ENCODE measurements at places on chromosomes 5 and 9.

- no peak for DNase-seq
Observed at GRCh38 chr5:164233791-164234190, 728.4 kb downstream of the MAT2B start.

GRCh38 chr9:19748278-19749126 is 40.3 kb downstream of the SLC24A2 start:
- no peak for DNase-seq

- DNase-seq: no peak
Observed at GRCh38 chr5:12230659-12231058, 326.4 kb upstream of the CTNND2 start.

DNA sequence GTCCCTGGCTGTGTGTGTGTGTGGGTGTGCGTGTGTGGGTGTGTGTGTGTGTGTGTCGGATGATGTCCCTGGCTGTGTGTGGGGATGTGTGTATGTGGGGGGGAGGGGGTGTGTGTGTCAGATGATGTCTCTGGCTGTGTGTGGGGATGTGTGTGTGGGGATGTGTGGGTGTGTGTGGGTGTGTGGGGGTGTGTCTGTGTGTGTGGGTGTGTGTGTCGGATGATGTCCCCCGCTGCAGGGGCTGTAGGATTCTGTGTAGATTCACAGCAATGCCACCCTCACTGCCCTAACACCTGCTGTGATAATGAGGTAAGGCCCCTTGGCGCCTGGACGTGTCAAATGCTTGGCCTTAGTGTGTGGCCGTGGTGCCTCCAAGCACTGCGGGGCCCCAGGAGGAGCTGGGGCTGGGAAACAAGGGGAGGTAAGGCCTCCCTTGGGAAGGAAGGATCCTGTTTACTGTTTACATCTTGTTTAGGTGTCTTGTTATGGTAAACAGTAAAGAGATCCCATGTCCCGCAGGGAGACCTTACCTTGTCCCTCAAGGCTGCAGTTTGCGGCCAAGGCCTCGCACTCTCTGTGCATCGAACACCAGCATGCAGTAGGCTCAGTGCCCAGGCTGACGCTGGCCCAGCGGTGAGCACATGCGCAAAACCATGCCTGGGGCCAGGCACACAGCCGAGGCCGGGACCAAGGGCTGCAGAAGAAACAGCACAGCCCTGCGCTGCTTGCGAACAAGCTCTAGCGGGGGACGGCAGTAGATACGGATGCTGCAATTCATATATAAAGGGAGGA is 24.1 kb downstream of the AHRR start:
- DNase-seq: no peak

- no peak for DNase-seq
Observed at GRCh38 chr5:151570058-151570457, 21.1 kb downstream of the FAT2 start.

DNA sequence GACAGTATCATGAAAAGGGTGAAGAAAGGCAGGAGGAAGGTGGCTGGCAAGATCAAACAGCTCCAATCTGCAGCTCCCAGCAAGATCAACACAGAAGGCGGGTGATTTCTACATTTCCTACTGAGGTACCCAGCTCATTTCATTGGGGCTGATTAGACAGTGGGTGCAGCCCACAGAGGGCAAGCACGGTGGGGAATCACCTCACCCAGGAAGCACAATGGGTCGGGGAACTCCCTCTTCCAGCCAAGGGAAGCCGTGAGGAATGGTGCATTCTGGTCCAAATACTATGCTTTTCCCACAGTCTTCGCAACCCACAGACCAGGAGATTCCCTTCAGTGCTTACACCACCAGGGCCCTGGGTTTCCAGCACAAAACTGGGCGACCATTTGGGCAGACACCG is 66.8 kb downstream of the CAMSAP1 start:
- no peak for DNase-seq

GRCh38 chr9:28502189-28502588 is 928.9 kb upstream of the C9orf72 start:
- DNase-seq: no peak

GRCh38 chr9:78321505-78321904 is 24.6 kb downstream of the PSAT1 start:
- no peak for DNase-seq

DNA sequence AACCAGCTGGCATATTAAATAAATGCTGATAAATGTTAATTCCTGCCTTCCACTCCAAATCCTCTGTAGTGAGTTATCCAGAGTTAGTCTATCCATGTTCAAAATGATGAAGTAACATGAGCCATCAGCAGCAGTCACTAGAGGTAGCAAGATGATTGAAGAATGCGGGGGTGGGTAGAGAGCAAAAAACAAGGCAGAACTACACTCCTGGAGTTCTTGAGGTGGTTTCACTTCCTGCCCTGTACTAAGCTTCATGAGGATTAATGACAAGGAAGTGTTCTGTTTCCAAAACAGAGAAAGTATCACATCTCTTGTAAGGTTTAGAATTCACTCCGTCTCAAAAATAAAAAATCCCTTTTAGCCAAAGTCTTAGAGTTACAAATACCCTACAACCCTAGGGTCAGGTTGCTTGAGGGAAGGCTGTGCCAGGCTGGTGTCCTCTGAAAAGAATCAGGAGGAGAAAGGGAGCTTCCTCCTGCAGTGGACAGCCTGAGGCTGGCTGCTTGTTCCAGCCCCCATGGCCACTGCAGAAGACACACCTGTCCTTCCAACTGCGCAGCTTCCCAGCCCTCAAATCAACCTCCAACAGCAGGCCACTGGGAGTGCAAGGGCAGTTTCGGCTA is 180.2 kb downstream of the DENND1A start:
- no peak for DNase-seq

DNA sequence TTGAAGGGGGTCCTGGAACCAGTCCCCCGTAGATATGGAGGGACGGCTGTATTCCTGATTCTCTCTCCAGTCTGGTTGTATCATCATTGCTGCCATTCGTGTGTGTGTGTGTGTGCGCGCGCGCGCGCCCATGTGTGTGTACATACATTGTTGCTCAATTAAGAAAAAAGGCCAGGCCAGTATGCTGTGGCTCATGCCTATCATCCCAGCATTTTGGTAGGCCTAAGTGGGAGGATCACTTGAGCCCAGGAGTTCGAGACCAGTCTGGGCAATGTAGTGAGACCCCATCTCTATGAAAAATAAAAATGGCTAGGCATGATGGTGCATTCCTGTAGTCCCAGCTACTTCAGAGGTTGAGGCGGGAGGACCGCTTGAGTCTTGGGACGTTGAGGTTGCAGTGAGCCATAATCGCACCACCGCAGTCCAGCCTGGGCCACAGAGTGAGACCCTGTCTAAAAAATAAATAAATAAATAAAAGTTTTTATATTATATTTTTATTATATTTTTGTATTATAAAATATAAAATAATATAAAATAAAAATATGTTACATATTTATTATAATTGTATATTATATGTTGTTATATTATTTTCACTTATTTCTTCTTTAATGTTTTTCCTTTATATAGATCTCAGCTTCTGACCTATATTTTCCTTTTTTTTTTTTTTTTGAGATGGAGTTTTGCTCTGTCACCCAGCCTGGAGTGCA is 53.2 kb downstream of the SPIN1 start:
- no peak for DNase-seq

- DNase-seq: no peak
Observed at GRCh38 chr9:131233556-131233955, 42.8 kb downstream of the FAM78A start.

DNA sequence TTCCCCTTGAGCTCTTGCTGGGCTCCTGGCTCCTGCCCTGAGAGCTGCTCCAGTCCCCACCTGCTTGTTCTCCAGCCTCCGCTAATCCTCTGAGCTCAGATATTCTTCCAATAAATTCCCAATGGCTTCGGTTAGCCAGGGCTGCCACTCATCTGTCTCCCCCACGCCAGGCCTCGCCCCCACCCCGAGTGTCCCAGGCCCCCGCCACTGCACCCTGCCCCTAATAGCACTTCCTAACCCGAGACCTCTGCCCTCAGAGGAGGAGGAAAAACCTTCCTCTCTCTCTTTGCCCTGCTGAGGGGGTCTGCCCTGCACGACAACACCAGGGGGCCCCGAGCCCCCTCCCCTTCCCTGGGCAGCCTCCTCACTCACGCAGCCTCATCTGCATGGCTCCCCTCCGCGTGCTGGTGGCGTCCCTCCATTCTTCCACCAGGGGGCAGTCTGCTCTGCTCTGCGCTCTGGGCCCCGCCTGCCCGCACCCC is 5.4 kb upstream of the LCN15 start:
- DNase-seq: no peak

GRCh38 chr9:134214386-134214765 is 50.0 kb upstream of the RNU6ATAC start:
- no peak for DNase-seq

GRCh38 chr5:90557391-90557790 is 1.2 kb upstream of the ADGRV1 start:
- no peak for DNase-seq

DNA sequence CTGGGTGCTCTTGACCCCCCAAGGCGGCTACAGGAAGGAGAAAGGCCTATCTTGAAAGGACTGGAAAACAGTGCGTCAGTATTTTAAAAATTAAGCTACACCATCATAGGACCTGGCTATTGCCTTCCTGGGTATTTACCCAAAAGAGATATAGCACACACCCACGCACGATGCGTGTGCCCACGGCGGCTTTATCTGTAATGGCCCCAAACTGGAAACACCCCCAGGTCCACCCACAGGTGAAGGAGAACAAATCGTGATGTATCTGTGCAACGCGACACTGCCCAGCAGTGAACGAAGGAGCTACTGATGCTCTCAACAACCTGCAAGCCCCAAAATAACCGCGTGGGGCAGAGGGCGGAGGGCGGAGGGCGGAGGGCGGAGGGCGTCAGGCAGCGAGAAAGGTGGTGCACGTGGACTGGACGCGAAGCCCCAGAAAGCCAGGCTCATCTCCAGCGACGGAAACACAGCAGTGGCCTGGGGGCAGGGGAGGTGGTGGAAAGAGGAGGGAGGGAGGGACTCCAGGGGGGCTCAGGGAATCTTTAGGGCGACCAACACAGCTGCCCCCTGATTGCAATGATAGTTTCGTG is 12.4 kb upstream of the PTGDS start:
- DNase-seq: no peak

GRCh38 chr5:54876-55569 is 36.9 kb upstream of the PLEKHG4B start:
- no peak for DNase-seq

DNA sequence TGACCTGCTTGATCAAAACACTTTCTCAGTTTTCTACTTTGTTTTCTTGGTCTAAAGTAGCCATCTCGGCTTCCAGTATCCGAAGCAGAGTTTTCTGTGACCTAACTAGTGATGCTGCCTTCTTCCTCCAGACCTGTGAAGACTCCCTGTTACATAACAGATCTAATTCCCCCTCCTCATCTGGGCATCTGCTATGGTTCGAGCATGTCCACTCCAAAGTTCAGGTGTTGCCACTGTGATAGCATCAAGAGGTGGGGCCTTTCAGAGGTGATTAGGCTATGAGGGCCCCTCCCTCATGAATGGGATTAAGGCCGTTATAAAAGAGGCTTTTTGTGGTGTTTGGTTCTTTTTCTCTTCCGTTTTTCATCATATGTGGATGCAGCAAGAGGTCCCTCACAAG is 20.3 kb downstream of the TTC23L start:
- DNase-seq: no peak

DNA sequence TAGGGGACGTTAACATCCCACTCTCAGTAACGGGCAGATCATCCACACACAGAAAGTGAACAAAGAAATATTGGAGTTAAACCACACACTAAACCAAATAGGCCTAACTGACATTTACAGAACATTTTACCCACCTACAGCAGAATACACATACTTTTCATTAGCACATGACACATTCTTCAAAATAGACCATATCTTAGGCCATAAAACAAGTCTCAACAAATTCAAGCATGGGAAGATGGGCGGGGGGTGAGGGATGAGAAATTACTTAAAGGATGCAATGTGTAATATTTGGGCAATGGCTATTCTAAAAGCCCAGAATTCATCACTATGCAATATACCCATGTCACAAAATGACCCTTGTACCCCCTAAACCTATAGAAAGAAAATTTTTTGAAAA is 226.2 kb downstream of the ATPSCKMT start:
- no peak for DNase-seq

- no peak for DNase-seq
Observed at GRCh38 chr5:2530609-2531008, 220.9 kb downstream of the IRX2 start.

- peak; percentile 42 for DNase-seq
Observed at GRCh38 chr9:93098236-93098946, 2.4 kb downstream of the CARD19 start.

- DNase-seq: no peak
Observed at GRCh38 chr9:37675661-37676060, 24.9 kb downstream of the FRMPD1 start.

DNA sequence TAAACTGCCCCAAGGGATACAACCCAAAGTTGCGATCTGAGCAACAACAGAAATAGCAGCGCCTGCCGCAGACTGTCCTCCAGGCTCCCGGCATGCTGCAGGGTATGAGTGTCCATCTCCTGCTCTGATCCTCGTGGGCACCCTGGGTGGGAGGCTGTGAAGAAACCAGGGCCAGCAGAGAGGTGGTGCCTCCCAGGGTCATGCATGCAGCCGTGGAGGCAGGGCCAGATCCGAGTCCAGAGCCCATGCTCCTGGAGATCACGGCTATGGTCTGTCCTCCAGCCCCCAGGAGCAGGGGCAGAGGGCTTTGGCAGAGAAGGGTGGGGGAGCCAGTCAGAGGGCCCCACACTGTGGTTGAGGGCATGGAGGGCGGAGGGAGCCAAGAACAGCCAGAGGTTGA is 29.0 kb downstream of the HRH2 start:
- no peak for DNase-seq

DNA sequence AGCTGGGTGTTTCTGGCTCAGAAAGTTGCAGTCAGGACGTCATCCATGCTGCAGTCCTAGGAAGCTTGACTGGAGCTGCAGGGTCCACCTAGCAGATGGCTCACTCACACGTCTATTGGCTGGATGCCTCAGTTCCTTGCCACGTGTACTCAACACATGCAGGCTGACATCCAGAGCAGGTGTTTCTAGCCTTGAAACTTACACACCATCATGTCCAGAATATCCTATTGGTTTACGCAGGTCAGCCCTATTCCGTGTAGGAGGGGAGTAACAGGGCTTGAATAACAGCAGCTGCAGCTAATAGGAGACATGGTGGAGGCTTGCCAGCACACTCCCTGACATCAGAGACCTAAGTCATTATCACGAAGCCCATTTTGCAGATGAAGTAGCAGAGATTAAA is 473.5 kb downstream of the ACTL7B start:
- DNase-seq: no peak

- no peak for DNase-seq
Observed at GRCh38 chr5:56783261-56783660, 32.1 kb upstream of the MAP3K1 start.

- DNase-seq: no peak
Observed at GRCh38 chr5:108634617-108635288, 112.9 kb upstream of the FER start.

GRCh38 chr5:153237671-153238332 is 252.7 kb upstream of the GRIA1 start:
- DNase-seq: no peak

Measured in stimulated activated CD8-positive, alpha-beta memory T cell treated with anti-CD3 and anti-CD28 coated beads, Interleukin-7, amount 100 ng/mL, for 1 hour (primary cell).